ENCODE measurements at places on chromosomes 4 and X.

DNA sequence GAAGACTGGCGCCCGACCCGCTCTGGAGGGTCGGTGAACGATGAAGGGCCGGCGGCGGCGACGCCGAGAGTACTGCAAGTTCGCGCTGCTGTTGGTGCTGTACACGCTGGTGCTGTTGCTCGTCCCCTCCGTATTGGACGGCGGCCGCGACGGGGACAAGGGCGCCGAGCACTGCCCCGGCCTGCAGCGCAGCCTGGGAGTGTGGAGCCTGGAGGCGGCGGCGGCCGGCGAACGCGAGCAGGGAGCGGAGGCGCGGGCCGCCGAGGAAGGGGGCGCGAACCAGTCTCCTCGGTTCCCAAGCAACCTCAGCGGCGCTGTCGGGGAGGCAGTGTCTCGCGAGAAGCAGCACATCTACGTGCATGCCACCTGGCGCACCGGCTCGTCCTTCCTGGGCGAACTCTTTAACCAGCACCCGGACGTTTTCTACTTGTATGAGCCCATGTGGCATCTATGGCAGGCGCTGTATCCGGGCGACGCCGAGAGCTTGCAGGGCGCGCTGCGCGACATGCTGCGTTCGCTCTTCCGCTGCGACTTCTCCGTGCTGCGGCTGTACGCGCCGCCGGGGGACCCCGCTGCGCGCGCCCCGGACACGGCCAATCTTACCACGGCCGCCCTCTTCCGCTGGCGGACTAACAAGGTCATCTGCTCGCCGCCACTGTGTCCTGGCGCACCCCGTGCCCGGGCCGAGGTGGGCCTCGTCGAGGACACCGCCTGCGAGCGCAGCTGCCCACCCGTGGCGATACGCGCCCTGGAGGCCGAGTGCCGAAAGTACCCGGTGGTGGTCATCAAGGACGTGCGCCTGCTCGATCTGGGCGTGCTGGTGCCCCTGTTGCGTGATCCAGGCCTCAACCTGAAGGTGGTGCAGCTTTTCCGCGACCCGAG is 568 bp downstream of the CHST7 start:
- peak; percentile 81 for DNase-seq

- no peak for DNase-seq
These were observed 3.8 kb downstream of the ANTXR2 start for GRCh38 chr4:80069108-80069836.

DNA sequence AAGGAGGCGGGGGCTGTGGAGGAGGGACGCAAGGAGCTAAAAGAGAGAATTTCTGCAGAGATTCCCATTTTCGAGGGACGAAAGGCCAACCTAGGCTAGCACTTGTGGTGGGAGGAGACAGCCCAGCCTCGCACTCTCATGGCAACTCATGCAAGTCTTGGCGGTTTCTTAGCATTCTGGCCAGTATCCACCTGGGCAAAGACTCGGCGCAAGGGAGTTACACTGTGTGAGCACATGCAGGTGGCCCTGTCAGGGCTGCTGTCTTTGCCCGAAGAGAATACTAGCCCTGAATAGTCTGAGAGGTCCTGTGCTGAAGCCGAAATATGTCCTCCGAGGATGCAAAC is 15.5 kb downstream of the MCF2 start:
- no peak for DNase-seq

GRCh38 chrX:40853816-40854123 is 118.4 kb upstream of the MED14 start:
- DNase-seq: no peak

GRCh38 chr4:6470502-6471306 is 1.7 kb downstream of the PPP2R2C start:
- no peak for DNase-seq

- DNase-seq: no peak
These were observed 81.0 kb upstream of the PCDH10 start for GRCh38 chr4:133068083-133068482.

DNA sequence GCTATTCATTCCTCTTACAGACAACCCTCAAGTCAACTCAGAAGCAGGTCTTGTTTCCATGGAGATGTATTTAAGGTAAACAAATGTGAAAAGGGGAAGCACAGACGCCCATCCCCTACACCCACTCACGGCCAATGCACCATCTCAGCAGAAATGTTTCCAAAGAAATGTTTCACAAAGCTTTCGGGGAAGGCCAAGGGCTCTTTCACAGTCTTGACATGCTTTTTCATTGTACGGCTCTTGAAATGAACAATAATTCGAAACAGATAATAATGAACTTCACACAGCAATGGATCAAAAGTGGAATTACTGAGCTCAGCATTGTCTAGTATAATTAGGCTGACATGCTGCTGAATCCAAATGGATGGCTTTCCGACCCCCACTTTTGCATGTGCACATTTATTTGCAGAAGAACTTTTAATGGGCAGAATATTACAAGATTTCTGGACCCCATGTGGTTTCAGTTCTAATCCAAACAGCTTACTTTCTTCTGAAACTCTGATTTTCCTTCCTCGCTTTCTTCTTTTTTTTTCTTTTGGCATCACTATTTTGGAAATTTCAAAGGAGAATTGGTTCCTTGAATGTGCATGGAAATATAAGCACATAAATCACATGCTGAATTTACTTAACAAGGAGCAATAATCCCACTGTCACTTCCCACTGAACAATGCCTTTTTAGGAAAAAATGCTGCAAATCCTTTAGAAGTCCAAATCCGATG is 160.9 kb downstream of the SMIM20 start:
- DNase-seq: peak; percentile 55

GRCh38 chr4:139453041-139453370 is 915 bp upstream of the RAB33B start:
- peak; percentile 86 for DNase-seq

- no peak for DNase-seq
These were observed 72.0 kb downstream of the ING2 start for GRCh38 chr4:183576701-183577404.

GRCh38 chr4:125772680-125773079 is 457.9 kb downstream of the FAT4 start:
- no peak for DNase-seq

- DNase-seq: peak; percentile 77
These were observed at the start of gene SASH3 for GRCh38 chrX:129779747-129780146. Gene SASH3 (plus strand): TSS chrX:129779949. CDS start chrX:129780098, 149 bp downstream.

DNA sequence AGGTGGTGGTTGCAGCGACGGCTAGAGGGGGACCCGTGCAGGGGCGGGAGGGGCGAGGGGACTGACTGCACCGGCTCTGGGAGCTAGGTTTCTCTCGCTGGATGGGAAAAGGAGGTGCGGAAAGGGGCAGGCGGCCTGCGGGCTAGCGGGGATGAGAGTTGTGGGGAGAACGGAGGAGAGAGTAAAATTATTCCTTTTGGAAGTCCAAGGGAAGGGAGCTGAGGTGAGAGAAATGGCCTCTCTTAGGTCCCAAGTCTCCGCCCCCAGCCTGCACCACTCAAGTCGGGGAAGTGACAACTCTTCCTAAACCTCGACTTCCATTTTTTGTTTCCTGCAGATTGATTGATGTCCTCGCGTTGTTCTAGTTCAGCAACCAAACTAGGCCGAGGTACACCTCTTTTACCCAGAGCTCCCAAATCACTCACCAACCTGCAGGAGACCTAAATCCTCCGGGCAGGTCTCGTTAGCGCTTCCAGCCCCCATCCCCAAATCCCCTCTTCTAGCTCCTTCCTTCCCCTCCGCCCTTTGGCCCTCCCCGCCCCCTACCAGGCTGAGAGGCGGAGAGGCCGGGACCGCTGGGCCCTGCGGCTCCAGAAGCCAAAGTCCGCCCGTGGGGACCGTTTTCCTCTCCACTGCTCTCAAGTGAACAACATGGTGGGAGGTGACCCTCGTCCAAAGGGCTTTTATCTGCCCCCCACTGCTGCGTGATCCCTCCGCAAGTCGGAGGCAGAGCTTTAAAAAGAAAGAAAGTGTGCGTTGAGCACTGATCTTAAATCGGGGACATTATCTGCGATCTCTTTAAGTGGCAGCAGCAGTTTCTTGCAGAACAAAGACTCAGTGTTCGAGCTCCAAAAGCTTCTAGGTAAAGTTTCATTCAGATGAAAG is 7.3 kb downstream of the PITX2 start:
- DNase-seq: no peak

- DNase-seq: no peak
These were observed 1.2 kb downstream of the SH3D19 start for GRCh38 chr4:151324124-151324751.

GRCh38 chr4:184351560-184352451 is 122.5 kb downstream of the IRF2 start:
- DNase-seq: no peak

GRCh38 chrX:133980832-133981588 is 4.4 kb downstream of the GPC3 start:
- DNase-seq: no peak

DNA sequence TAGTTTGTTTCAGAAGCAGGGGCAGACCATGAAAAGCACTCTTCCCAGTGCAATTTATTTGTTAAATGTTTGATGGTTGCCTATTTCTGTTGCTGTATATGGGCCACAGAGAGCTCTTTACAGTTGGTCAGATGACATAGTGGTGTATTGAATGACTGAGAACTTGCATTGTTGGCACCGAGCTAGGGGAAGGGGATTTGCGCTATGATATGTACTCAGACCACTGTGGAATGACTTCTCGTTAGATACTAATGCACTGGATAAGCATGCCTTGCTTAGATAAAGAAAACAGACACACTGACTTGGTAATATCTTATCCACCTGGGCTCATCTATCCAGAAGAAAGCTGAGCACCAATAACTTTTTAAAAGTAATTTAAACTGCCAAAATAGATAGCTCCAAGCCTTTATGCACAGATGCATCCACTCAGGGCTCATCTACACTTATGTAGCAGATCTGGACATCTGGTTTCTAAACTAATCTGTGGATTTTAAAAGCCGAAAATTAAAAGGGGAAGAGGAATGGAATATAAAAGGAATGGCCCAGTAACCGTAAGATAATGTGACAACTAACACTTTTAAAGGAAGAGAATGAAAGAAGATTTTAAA is 132.7 kb downstream of the GATB start:
- no peak for DNase-seq

GRCh38 chr4:144174401-144175067 is 34.0 kb upstream of the GYPA start:
- peak; percentile 55 for DNase-seq

GRCh38 chrX:38891641-38892413 is 90.6 kb downstream of the MID1IP1 start:
- no peak for DNase-seq

- no peak for DNase-seq
These were observed 164.9 kb downstream of the MAML3 start for GRCh38 chr4:139988863-139989765.

DNA sequence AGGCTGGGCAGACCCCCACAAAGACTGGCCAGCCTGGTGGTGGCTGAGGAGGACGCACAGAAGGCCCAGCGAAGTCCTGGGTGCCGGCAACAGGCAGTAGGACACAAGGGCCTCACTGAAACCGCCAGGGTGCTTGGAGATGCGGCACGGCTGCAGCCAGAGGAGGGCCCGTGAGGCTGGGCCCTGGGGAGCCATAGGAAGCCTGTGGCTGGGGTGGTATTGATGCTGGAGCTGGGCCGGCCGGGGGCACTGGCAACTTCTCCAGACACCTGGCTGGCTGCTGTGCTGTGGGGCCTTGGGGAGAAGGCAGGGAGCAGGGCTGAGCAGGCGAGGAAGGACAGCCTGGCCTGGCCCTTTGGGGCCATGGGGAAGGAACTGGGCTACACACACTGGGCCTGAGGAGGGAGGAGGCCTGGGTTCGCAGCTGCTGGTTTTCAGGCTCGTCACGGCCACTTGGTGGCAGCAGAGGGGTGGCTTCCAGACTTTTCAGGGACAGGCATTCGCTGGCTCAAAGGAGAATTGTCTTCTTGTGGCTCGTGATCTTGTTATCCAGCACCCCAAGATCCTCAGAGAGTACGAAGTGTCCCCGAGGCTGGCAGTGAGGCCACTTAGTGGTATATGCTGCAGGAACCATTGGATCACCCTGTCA is 37.2 kb downstream of the ATP2B3 start:
- peak; percentile 61 for DNase-seq

- no peak for DNase-seq
These were observed 226.9 kb downstream of the FSTL5 start for GRCh38 chr4:161936625-161937550.

DNA sequence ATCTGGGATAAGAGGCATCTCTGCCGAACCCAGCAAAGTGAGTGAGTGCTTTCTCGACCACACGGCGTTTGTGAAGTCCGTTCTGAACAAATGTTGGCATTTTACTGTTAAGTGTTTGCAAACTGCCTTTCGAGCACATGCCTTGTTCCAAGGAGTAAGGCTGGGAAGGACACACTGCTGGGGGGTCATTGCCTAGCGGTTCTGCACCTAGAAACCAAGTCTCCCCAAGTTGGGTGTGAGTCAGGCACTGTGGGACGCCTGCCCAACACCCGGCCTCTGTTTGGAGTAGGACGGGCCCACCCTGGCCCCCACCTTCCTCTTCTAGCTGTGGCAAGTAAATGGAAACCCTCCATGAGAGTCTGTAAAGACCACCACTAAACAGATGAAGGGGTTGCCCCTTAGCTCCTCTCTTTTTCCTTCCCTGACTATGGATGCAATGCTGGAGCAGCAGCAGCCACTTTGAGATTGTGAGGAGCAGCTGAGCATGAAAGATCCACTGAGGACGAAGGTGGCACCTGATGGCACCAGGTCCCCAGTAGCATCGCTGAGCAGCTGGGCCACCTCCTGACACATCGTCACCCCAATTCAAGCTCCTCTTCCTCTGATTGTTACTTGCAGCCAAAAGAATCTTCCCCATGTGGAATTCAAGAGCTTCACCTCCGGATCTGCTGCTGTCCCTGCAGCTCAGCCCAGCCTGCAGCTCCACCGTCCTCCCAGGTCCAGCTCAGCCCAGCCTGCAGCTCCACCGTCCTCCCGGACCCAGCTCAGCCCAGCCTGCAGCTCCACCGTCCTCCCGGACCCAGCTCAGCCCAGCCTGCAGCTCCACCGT is 6.3 kb downstream of the CPLX1 start:
- DNase-seq: no peak

DNA sequence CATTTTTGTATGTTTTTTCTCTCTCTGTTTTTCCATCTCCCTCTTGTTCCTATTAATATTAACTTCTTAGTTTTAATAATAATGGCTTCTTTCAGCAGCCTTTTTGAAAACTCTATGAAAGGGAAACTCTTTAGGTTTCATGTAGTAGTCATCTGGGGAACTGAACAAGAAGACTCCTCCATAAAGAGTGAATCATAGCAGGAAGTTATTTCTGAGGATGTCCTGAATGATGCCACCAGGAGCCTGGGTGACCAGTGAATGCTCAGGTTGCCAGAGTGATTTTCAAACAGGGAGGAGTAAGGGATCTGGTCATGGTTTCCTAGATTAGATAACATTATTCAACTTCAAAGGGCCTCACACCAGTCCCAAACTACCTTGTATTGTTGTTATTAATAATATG is 212.8 kb upstream of the PDE5A start:
- DNase-seq: no peak

DNA sequence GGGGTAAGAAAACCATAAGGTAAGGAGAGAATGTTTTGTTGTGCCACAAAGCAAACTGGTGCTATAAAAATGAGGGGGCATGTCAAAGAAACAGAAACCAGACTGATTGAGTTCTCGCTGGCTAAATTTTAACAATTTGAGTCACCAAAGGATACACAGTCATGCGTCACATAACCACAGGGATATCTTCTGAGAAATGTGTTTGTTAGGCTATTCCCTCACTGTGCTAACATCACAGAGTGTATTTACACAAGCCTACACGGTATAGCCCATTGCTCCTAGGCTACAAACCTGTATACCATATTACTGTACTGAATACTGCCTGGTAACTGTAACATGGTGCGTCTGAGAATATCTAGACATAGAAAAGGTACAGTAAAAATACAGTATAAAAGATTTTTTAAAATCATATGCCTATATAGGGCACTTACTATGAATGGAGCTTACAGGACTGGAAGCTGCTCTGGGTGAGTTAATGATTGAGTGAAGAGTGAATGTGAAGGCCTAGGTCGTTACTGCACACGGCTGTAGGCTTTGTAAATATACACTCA is 50.1 kb downstream of the FBXW7 start:
- peak; percentile 70 for DNase-seq

GRCh38 chrX:46961574-46962283 is 49.5 kb downstream of the JADE3 start:
- DNase-seq: no peak
